NCI-H345 (cell line): ENCODE measurements at places on chromosomes 12 and 14.

GRCh38 chr14:60085085-60085484, 6.6 kb upstream of the PCNX4 start:
- no peak for DNase-seq

DNA sequence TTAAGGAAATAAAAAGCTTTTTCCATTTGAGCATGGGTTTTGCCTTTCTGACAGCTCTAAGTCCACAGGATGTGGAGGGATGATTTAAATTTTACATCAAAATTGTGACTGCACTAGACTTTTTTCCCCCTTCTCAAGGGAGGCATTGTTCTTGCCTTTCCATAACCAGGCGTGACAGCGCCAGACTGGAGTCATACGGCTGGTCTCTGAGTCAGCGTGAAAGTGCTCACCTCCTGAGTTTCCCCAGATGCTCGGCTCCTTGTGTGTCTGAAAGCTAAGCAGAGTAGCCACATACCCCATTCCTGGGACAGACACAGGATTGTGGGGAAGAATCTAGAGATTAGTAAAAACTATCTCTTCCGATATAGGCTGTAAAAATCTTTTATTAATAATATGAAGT, 43.1 kb downstream of the SOX5 start:
- no peak for DNase-seq

GRCh38 chr12:104059963-104060362, 4.4 kb upstream of the HCFC2 start:
- no peak for DNase-seq

DNA sequence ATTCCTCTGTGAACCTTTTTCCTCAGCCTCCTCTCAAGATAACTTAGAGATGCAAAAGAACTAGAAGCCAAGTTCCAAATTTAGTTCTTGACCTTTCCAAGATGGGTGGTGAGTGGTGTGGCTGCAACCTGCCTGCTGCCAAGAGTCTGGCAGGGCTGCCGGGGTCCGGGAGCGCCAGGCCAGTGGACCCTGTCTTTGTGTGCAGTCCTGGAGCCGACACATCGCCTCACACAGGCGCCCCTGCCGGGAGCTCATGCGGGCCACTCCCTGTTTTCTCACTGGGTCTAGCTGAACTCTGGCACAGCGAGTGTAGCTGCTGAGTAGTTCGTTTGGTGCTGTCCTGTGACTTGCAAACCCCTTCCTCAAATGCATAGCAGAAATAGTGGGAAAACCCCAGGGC, 84.9 kb downstream of the CACNA1C start:
- DNase-seq = no peak

DNA sequence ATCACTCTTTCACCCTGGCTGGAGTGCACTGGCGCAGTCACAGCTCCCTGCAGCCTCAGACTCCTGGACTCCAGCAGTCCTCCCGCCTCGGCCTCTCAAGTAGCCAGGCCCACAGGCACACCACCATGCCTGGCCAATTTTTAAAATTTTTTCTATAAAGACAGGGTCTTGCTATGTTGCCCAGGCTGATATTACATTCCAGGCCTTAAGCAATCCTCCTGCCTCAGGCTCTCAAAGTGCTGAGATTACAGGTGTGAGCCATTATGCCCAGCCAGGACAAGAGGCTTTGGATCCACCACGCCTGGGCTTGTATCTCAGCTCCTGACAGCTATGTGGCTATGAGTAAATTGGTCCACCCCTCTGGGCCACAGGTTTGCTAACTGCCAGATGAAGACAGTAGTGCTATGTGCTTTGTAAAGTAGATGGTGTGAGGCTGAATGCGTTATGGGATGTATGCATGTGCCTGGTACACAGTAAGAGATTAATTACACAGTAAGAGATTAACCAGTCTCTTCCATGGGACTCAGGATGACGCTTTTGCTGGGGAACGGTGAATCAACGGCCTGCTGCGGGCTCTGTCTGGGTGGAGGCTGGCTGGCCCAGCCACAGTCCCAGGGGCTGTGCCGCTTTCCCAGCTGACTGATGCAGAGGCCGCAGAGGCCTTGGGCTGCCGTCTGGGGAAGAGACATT, 53.3 kb upstream of the NCOR2 start:
- no peak for DNase-seq

GRCh38 chr12:31989571-31990362, 30.6 kb downstream of the RESF1 start:
- DNase-seq = no peak

- no peak for DNase-seq
Observed at GRCh38 chr14:26622611-26623010, 24.8 kb upstream of the NOVA1 start.

- no peak for DNase-seq
Observed at GRCh38 chr14:26833621-26834176, 235.9 kb upstream of the NOVA1 start.

GRCh38 chr12:54988402-54989054, 4.0 kb upstream of the TESPA1 start:
- peak; percentile 38 for DNase-seq

DNA sequence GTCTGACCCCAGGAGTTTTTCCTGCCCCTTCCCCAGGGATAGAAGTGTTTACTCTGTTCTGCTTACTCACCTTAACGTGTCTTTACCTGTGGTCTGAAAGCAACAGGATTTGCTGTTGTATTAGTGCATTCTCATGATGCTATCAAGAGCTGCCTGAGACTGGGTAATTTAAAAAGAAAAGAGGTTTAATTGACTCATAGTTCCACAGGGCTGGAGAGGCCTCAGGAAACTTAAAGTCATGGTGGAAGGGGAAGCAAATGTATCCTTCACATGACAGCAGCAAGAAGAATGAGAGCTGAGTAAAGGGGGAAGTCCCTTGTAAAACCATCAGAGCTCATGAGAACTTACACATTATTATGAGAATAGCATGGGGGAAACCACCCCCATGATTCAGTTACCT, 240.4 kb downstream of the SNAPC1 start:
- DNase-seq = no peak

- no peak for DNase-seq
Observed at GRCh38 chr12:53973236-53974042, 513 bp downstream of the HOXC11 start.

- peak; percentile 45 for DNase-seq
Observed at GRCh38 chr12:105721051-105721825, 390.7 kb downstream of the C12orf75 start.

- DNase-seq = no peak
Observed at GRCh38 chr12:4450551-4451112, 5.0 kb upstream of the FGF6 start.

GRCh38 chr14:102662636-102663430, 70.4 kb downstream of the RCOR1 start:
- DNase-seq = no peak

DNA sequence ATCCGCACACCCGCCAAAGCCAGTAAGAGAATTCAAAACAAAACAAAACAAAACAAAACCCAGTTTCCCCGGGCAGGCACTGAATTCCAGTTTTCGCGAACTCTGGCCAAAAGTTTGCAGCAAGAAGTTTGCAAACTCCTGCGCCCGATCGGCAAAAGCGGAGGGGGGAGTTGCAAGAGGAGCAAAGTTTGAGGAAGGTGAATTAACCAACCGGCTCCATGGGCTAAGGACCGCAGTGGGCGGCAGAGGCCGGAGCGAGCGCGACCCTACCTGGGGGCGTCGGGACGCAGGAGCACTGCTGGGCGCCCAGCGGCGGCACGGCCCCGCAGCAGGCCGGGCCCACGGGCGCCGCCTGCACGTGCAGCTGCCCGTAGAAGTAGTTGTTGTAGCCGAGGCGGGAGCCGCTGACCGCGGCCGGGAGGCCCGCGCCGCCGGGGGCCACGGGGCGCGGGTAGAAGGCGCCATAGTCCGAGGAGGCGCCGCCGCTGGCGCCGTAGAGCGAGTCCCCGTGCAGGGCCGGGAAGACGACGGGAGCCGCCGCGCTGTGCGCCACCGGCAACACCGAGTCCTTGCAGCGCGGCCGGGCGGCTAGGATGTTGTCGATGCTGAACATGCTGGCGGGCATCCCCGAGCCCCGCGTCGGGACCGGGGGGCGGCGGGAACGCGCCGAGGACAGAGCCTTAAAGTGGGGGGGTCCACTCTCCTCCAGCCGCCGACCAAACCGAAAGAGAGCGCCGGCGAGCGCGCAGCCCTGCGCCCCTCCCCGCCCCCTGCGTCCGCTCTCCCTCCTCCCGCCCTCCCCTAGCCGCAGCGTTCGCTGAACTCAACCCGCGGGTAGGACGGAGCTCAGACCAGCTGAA, at the start of gene GSC:
TSS of gene GSC (minus strand) at position 723 of the 860 bp plus-strand sequence. CDS start at position 625, 98 bp downstream.
- peak; percentile 46 for DNase-seq

DNA sequence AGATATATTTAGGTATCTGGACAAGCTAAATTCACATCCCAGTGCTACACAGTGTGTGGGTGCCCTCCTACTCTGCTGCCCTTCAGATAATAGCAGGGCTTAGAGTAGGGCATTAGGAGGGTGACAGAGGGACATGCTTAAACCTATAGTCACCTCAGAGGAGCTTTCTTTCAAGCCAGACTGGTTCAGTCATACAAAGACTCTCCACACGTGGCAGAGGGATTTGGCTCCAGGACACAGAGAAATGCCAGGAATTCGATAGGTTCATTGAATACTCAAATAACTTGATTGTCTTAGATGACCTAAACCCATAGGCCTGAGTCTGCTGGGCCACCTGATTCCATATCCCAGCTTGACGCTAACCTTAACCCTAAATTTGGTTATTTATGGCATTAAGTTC, 163.5 kb downstream of the TPH2 start:
- DNase-seq = no peak

DNA sequence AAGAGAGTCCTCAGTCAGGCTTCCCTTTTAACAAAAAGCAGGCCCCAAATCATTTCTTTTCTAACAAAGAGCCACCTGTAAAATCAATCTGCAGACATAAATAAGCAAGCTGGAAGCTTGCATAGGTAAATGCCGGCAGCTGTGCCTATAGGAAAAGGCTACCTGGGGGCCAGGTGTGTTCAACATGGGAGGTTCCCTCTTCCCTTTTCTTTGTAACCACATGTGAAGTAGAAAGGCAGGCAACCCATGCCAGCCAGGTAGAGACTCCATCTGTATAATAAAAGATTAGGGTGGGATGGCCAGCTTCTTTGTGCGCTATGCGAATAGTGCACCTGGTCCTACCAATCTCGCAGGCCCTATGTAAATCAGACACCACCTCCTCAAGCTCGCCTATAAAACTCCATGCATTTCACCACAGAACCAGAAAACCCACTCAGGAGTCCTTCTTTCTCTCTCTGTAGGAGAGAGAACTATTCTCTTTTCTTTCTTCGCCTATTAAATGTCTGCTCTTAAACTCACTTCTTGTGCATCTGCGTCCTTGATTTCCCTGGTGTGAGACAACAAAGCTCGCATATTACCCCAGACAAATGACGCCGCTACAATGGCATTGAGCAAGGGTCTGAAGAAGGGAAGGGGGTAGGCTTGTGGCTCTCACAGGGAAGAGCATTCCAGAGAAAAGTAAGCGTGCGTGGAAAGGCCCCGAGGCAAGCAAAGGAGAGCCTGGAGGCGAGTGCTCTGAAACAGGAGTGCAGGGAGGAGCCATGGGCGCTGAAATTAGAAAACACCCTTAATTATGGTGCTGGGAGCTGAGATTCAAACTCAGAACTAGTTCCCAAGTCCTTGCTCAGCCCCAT, 67.2 kb downstream of the TTC9 start:
- DNase-seq = peak; percentile 78

DNA sequence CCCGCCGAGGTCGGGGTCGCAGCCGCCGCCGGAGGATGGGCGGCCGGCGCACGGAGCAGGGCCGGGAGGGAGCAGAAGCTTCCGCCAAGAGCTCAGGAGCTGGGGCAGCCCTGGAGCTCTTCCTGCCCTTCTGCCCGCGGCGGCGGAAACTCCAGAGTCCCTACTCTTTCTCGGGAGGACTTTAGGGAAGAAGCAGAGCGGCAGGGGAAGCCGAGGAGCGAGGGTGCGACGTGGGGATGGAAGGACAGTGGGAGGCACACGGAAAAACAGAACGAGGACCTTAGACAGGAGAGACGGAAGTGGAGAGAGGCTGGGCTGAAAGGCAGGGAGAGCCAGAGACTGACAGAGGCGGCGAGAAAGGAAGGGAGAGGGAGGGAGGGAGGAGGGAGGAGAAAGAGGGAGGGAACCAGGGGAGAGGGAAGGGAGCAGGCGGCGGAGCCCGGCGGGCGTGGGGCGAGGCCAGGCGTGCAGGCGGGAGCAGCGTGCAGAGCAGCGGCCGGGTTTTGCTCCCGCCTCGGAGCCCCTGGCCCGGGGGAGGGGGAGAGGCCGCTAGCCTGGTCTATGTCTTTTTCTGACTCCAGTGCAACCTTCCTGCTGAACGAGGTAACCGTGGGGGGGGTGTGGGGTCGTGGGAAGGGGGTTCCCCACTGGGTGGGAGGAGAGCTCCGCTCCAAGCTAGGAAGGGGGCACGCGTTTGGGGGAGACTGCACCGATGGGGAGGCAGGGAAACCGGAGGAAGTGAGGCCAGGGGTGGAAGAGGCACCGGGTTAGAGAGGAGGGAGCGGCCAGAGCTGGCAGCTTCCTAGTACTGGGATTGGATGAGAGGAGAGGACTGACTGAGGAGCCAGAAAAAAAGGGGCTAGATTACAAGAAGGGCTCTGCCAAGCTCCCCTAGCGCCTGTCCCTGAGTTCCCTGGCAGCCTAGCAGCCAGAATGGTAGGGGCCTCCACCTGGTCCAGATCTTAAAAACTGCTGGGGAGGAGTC, 2.9 kb upstream of the CACNB3 start:
- DNase-seq = peak; percentile 46

GRCh38 chr14:57533214-57533613, 39.6 kb upstream of the CCDC198 start:
- peak; percentile 29 for DNase-seq

DNA sequence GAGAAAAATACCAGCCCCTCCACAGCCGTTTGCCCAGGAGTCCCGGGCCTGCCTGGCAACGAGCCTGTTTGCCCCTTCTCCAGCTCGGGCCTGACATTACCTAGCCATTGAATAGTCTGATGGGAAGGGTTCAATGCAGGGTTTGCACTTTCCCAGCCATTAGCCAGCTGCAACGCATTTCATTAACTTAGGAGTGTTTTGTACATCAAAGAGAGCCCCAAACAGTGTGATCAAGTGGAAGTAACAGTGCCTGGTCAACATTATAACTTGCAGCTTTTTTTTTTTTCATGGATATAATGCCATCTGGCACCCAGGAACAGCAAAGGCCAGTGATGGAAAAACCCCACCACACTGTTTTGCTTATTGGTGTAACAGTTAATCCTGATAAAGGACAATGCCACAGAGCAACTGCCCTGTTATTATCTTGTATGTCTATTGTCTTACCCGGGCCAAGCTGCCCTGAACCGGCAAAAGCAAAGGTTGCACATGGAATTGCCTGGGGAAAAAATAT, 38.0 kb downstream of the BTG1 start:
- peak; percentile 55 for DNase-seq

DNA sequence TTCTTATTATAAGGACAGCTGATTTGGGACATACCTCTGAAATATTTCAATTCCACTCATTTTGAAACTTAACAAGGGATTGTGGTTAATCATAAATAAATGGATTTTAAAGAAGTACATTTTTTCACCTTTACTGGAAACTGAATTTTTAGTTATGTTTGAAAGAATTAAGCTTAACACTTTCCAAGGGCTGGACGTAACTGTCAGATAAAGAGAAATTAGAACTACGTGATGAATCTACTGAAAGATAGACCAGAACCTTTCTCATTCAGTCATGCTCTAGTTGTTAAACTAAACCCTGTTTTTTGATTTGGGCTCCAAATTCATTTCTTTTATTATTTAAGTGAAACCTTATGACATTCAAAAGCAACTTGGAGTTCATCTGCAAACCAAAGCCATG, 1892.1 kb upstream of the SEL1L start:
- no peak for DNase-seq
